ENCODE measurements at places on chromosomes 3 and 15. TPM values are rescaled to one million over a fixed set of nuclear protein-coding genes. Genes with fewer than 3 reads are reported as not detected.

EXD1 gene
- total RNA-seq, result not detected

FANCD2OS gene
- not detected for total RNA-seq

ADGRG7 gene
- total RNA-seq, result not detected

PAK6 gene
- total RNA-seq, result 0.48 TPM

CATSPER2 gene
- 0.62 TPM for total RNA-seq

PARP15 gene
- 0.08 TPM for total RNA-seq

PPM1L gene
- total RNA-seq, result 5.1 TPM

STXBP5L gene
- total RNA-seq, result 0.10 TPM

ATP13A5 gene
- total RNA-seq, result not detected

TM4SF4 gene
- 0.47 TPM for total RNA-seq

VIPR1 gene
- not detected for total RNA-seq

TIPARP gene
- 82.9 TPM for total RNA-seq

Measured in myocyte (in vitro differentiated cells).